GDM1 (cell line): ENCODE measurements at places on chromosomes 3 and 15.

GRCh38 chr3:117133066-117133465, 423.5 kb downstream of the TUSC7 start:
- DNase-seq = no peak

DNA sequence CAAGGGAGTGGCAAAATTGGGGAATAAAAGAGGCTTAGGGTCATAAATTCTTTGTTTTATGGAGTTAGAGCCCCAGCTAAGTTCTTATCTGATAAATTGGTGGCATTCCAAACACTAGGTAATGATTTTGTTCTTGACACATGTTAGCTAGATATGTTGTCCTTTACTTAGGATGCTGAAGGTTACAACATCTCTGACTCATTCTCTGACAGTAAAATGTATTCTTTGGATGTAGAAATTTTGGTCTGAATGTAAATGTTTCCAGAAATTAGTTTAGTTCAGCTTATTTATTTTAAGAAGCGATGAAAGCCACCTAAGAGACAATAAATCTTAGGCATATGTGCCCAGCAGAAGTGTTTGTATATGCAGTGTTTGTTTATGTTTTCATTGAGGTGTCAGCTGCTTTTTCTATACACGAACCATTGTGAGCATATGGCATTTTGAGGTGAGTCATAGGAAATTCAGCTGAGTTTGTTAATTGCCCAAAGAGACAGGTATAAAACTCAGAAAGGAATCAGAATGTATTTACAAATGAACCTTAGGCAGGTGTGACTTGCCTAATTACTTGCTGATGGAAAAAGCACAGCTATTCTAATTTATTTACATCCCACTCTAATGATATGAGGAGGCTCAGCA, 247.7 kb downstream of the AGBL1 start:
- no peak for DNase-seq

GRCh38 chr3:17118771-17119170, 234.0 kb downstream of the PLCL2 start:
- DNase-seq = no peak

GRCh38 chr15:53758412-53758811, 1.1 kb downstream of the WDR72 start:
- DNase-seq = no peak

GRCh38 chr3:66428733-66429132, 72.1 kb downstream of the LRIG1 start:
- DNase-seq = no peak

DNA sequence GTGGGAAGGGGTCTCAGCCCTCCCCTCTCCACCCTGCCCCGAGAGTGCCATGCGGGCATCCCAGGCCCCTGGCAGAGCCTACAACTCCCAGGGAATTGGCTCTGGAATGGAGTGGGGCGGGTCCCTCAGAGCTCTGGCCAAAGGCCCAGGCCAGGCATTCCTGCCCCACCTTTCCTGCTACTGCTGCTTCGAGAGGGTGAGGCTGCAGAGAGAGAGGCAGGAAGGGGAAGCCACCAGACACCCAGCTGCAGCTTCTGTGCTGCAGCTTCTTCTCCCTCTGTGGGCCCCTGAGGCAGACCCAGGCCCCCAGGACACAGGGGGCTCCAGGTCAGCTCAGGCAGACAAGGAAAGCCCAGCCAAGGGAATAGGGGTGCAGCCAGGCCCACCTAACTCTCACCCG, 2.7 kb downstream of the ALS2CL start:
- DNase-seq = peak; percentile 16

DNA sequence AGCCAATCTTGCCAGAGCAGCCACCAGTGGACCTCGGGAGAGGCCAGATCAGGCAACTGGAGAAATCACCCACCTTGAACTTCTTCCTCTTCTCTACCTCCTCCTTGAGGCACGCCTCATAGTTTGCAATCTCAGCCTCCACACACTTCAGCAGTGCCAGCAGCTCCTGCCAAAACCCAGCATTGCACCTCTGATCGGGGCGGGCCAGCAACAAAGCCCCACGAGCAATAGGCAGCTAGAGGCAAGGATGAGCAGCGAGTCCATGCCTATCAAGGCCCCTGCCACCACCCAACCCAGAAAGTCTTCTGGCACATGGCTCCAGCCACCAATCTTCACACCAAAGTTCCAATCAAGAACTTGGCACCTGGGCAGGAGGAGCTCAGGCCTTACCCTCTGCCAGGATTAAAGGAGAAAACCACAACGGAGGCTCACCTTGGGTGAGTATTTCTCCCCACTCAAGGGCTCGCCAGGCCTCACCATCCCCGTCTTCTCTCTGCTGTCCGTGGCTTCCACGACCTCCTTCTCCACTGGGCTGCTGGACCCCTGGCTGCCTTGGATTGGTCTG, 42.1 kb downstream of the SEMA3G start:
- DNase-seq = no peak

GRCh38 chr3:52471371-52472238, 16.2 kb downstream of the NISCH start:
- DNase-seq = peak; percentile 44

DNA sequence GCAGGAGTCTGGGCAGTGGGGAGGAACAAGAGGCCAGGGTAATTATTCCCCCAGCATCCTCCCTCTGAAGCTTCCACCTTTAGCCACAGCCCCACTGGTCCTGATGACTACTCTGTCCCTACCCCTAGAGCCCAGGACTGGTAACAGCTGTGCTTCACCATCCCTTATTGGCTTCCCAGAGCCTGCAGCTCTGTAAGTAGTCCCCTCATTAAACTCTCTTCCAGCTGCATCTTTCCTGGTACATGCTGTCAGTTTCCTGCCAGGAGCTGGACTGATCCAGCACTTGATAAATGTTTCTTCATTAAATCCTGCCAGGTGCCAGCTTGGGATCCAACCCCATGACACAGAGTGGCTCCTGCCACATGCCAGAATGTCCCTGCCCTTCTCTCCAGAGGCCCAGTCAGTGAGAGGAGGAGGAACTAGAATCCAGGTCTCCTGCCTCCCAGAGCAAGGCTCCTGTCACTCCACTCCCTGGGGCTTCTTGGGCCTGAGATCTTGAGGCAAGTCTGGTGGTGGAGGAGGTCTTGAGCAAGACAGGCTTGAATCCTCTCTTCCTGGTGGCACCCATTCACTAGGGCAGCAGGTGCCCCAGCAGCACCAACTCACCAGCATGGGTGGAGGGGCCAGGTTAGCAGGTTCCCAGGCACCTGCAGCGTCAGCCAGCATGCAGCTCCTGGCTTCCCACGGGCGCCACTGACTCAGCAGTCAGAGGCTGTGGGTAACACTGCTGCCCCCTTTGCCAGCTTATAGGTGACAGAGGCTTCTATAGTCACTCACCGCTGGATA, 27.6 kb downstream of the FBXW12 start:
- DNase-seq = no peak

DNA sequence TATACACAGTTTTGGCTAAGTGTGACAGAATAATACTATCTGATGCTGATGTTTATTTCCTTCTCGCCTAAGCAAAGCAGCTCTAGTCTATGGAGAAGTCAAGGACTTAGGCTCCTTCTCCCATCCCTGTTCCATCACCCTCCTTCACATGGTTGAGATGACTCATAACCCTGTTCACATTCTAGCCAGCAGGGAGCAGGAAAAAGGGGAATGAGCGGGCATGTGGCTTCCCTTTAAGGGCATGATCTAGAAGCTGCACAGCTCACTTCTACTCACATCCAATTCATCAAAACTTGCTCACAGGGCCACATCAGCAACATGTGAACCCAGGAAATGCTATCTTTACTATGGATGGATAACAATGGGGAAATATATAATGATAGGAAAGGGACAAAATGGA, 40.9 kb downstream of the CBLB start:
- no peak for DNase-seq

DNA sequence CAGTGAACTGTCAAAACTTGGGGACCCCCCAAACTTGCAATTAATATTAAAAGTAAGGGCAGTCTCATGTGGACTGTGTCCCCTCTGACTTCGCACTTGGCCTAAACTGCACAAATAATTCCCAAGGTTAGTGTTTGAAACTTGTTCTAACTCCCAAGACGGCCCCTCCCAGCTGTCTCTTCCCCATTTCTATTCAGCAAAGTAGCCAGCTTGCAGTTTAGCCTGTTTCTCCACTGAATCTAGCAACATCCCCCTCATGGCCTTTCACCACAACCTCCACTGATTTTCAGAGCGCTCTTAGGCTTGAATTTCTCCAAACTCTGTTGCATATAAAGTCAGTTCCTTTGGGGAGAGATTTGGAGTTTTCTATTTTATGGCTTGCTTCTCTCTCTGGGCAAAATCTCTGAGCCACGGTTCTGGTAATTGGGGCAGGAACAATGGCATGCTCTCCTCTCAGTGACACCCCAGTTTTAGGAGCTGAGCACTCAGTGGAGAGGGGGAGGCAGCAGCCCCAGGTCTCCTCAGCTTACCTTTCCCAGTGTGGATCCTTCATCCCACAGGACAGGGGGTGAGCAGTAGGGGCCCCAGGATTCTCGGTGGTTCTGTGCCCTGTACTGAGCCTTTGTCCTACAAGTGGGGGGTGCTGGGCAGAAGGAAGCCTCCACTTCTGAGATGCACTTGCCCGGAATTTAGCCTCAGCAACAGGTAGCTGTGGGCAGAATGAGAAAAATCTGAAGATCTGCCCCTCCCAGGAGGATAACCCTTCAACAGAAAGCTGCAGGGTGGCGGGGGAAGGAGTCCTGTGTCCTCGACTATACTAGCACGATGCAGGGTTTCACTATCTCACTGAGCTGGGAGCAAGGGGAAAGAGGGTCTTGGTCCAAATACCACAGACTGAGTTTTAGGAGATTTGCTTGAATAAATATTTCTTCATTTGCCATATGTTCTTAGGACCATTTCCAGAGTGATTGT, 39.3 kb upstream of the GATA2 start:
- no peak for DNase-seq

DNA sequence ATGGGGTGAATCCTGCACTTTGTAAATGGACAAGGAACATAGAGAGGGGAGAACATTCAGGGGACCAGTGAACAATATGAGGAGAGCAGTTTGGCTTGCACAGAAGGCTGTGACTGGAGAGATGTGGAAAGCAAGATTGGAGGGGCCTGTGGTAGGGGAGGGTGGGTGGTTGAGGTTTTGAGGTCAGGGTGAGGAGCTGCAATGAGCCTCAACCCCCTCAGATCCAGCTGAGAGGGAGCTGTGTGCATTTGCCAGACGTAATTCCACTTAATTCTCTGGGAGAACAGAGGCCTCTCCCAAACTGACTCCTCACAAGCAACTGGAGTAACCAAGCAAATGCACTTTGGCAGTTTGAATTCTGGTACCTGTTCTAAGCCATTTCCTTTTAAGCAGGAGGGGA, 253.1 kb upstream of the TRIM42 start:
- DNase-seq = no peak

DNA sequence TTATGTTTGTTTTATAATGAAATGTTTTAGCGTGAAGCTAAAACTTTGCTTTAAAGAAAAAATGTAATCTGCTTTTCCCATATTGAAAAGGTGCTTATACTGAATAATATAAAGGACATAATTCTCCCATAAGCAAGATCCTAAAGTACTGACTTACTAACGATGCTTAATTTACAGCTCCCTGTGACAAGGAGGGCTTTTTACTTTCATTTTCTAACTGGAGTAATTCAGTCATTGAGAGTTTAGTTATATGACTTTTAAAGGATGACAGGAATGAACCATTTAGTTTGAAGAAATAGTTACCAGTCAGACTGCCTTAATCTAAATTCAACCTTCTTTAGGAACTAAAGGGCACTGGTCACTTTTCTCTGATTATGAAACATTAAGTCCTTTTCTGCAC, 19.3 kb upstream of the ZPLD1 start:
- no peak for DNase-seq

DNA sequence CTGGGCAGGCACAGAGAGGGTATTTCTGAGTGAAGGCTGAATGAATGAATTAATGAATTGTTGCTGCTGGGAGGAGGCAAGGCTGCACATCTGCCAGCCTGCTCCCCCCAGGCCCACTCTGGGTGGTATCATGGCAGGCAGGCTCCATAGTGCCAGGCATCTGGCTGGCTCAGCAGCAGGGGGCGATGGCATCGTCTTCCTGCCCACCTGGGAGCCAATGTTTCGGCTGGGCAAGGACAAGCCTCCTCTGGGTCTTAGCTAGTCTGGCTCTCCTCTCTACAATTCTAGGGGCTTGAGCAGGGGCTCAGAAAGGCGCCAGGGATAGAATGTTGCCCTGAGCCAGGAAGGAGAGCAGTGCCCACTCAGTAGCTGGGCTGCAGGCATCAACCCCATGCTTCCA, 1.7 kb upstream of the TLR9 start:
- DNase-seq = no peak

- no peak for DNase-seq
Measured at GRCh38 chr3:149235599-149236424, 14.2 kb upstream of the CP start.

GRCh38 chr15:45203182-45203581, 15.4 kb upstream of the SHF start:
- no peak for DNase-seq

- DNase-seq = no peak
Measured at GRCh38 chr3:188299068-188299467, 145.1 kb downstream of the LPP start.

DNA sequence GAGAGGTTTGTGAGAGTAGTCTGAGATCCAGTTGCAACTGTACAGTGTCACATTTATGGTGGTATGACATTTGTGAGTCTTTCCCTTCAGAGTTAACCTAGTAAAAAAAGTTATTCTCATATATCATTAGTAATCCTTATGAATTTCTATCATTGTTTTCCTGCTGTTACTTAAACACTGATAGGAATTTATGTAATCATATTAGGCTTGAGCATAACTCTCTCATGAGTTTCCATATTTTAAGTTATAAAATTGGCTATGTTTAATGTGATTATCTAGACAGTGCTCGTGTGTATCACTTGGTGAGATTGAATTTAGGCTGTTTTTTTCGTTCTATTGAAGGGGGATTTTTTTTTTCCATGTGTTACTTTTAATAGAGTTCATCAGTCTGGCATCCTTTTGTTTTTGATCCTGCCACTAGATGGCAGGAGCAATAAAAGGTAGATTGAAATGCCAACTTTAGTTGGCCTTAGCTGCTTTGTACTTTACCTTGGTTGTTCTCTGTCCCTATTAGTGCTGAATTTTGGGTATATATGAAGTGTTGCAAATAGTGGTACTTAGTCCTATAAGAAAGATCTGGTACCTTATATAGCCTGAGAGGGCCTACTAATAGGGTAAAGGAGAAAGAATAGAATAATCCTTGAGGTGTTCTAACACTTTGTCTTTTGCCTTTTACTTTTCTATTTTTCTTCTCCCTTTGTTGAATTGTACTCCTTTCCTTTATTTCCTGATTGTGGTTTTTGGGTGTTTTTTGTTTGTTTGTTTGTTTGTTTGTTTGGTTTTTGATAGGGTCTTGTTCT, 17.9 kb downstream of the STT3B start:
- no peak for DNase-seq

GRCh38 chr3:82568776-82569338, 807.4 kb upstream of the GBE1 start:
- DNase-seq = no peak

DNA sequence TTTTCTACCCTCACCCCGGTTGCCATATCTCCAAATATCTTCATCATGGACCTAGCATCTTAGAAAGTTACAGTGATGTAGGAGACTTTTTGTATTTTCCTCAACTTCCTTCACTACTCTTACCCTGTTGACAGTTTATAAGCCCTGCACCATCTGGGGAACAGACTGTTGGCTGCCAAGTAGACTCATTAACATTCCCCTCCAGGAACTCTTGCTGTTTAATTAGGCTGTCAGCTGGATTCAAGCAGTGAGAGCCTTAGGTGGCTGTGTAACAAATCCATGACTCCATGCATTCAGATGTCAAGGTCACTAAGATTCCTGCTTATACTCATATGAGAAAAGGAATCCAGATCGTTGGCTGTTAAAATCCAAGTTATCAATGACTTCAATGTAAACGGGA, 198.3 kb downstream of the NAALADL2 start:
- no peak for DNase-seq

- no peak for DNase-seq
Measured at GRCh38 chr15:75775296-75776064, 62.8 kb upstream of the CSPG4 start.
